GM04503 (cell line): ENCODE measurements at places on chromosomes 1 and 21.

DNA sequence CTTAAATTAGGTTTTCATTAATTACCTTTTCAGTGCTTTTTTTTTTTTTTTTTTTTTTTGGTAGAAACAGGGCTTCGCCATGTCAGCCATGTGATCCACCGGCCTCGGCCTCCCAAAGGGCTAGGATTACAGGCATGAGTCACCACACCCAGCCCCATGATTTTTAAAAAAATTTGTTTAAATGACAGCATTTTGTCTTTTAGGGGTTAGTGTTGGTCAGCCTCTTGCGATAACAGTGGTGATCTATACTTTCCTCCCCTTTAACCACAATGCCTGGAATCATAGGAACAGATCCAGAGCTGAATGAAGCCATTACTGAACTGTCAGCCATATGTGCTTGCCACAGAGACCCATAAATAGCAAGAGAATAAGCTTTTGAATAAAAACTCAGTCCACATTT is 73.9 kb downstream of the CACHD1 start:
- no peak for DNase-seq

DNA sequence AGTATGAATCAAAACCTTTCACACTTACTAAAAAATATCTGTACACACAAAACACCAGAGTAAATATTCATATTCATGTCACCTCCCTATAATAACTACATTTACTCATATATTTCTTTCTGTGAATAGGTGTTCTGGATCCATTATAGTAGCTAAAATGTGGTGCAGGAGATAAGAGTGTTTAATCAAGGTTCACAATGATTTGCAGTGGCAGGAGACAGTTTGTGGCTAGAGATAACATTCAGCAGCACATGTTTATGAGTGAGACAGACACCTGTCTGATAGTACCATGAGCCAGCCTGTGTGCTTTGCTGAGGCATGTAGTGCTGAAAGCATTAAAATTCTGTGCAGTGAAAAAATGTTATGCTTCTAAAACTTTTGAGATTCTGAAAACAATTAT is 410.3 kb downstream of the SRGAP2C start:
- no peak for DNase-seq

DNA sequence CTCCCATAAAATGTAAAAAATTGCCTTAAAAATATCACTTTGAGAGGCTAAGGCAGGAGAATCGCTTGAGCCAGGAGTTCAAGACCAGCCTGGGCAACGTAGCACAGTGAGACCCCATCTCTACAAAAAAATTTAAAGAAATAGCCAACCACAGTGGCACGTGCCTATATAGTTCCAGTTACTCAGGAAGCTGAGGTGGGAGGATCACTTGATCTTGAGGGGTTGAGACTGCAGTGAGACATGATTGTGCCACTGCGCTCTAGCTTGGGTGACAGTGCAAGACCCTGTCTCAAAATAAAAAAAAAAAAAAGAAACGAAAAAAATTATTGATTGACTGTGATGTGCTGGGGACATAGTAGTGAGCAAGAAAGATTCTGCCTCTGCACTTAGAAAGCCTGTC is 38.4 kb downstream of the PKN2 start:
- DNase-seq, result no peak

DNA sequence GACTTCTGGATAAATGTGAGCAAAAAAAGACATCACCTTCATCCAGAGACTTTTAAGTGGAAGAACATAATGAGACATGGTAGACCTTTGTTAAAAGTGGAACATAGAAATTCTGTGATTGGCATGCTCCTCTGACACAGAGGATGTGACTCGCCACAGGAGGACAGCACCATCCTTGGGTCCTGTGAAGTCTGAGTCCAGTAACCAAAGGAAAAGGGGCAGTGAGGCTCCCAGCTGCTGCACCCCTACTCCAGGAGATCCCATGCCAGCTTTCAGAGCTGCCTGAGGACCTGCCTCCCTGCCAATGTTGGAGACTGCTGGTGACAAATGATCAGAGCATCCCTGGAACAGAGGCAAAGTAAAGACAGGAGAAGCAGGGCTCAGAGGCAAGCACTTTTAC is 136.2 kb downstream of the BRINP2 start:
- no peak for DNase-seq

- no peak for DNase-seq
Measured at GRCh38 chr21:45135122-45135521, 60.7 kb downstream of the ADARB1 start.

- no peak for DNase-seq
Measured at GRCh38 chr1:198913667-198914066, 274.8 kb downstream of the PTPRC start.
